ENCODE measurements at places on chromosomes 6 and 20.

DNA sequence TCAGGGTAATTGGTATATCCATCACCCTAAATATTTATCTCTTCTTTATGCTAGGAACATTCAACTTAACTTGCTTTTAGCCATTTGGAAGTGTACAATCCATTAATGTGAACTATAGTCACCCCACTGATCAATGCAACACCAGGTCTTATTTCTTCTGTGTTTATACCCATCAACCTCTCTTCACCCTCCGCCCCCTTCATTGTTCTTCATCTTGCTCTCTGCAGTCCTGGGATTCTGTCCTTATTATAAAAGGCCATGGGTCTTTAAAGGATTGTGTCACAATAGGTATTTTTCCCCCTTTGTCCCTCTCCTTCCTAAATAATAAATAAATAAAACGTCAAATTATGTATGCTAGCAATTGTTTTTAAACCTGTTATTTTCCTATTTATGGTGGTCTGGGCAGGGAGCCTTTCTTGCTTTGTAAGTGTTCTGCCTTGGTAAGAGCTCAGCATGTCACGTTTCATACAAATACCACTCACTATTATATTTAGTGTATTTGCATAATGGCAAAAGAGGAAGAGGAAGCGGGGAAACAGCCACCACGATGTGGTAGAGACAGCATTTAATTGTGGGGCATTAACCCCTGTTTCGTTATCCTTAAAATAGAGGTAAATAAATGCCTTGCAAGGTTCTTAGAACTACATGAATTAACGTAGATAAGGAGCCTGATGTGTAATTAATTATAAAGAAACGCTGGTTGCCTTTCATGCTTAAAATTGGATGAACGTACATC lies 1.9 kb downstream of the ABRACL start:
- no peak for DNase-seq

GRCh38 chr20:43937591-43937990 lies 22.9 kb downstream of the TOX2 start:
- no peak for DNase-seq

DNA sequence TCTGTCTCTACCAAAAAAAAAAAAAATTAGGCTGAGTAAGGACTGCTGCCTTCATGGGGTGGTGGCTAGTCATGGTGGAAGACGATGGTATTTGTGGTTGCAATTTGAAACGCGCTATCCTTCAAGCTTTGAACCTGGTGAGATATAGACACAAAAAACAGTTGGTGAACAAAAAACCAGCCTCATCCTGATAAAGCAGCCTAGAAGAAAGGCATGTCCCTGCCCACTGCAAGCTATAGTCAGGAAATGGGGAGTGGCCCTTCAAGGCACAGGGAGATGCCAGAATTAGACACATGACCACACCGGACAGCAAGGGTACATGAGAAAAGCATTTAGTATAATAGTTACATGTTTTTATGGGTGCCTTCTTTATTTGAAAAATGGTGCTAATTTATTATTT lies 193.6 kb downstream of the NFATC2 start:
- DNase-seq: no peak

DNA sequence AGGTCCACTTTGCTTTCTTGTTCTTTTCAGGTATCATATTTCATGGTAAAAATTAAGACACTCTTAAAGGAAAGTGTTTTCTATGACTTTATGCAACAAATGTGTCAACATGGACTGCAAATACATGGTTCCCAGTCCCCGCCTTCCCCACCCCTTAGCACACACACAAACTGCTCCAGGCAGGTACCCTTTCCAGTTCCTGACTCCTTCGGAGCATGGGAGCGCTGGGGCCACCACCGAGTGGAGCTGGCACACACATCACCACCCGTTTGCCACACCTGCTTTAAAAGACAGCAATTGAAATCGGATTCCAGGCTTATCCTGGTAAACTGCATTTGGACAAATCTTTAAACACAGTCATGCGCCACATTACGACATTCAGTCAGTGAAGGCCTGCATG lies 22.2 kb downstream of the RNASET2 start:
- no peak for DNase-seq

- no peak for DNase-seq
Measured at GRCh38 chr20:39777610-39778009, 815.5 kb downstream of the DHX35 start.

- DNase-seq: no peak
Measured at GRCh38 chr6:121526282-121526681, 90.8 kb downstream of the GJA1 start.

DNA sequence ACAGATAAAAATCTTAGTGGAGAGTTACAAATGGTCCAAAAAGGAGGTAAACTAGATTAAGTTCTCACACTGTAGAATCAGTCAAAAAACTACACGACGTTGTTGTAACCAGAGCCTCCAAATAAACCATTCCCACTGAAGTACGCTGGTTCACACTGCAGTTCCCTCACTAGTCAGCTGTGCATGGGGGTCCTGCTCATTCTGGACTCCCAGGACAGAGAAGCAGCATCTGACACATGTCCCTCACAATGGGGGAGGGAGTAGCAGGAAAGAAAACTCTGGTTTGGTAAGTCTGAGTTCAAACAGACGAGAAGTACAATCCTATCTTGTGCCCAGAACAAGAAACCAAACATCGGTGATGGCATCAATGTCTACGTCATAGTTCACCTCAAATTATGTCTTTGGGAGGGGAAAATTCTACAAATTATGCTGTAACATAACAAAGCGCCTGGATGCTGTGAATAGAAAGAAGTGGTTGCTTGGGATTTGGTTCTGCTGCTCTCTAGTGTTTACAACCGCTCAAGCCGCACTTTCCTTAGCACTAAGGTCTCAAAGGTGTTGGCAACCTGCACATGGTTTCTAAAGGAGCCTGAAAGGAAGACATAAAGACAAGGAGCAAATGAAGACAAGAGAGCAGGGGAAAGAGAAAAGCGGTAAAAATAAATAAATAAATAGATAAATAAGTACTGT lies 208.0 kb downstream of the GMDS start:
- no peak for DNase-seq

DNA sequence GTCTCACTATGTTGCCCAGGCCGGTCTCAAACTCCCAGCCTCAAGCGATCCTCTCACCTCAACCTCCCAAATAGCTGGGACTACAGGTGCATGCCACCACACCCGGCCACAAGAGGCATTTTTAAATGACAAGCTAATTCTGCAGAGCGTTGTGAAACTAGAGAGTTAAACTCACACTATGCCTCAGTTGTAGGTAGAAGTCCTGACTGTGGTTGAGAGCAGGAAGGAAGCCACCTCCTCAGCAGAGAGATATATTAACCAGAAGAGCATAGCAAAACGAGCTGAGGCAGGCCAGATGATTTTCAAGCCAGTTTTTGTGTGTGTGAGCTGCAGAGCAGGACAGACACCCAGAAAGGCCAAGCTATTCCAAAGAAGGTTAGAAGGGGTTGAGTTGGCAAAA lies 150.3 kb downstream of the MBOAT1 start:
- no peak for DNase-seq

DNA sequence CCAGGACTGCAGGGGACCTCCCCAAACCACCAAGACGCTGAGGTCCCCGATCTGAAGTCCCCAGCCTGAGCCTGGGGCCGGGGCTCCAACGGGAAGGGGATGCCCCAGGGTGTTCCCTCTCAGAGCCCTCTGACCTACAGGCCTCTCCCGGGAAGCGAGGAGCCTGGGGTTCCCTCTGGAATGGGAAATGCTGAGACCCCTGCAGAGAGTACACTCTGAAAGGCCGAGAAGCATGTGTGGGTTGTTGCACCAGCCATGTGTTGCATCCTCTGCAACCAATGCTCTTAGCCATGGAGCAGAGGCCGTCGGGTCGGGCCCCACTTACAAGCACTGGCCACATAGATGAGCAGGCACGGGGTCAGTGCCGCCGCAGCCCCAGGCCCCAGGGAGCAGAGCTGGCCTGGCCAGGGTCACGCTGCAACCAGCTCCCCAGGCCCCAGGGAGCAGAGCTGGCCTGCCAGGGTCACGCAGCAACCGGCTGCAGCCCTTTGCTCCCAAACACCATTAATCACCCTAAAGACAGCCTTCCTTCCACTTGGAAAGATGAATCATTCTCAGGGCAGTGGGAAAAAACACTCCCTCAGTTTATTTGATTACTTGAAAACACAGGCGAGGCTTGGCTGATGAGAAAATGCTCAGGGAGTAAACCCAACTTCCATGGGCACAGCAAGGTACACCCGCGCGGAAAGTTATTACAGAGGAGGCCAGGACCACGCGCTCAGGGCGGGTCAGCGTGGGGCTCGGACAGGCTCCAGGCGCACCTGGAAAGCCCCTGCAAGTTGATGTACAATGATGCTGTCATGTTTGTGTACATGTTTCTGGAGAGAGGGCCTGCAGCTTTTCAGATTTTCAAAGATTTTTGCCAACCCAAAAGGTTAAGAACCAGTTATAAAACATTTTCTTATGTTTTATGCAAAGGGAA lies 78.0 kb upstream of the AFDN start:
- no peak for DNase-seq
